Activated T-cell treated with anti-CD3 and anti-CD28 coated beads, Interleukin-2, amount 50 U/mL, for 4 hours (primary cell): ENCODE measurements at places on chromosomes 7 and 10. TPM values are rescaled to one million over a fixed set of nuclear protein-coding genes. Genes with fewer than 3 reads are reported as not detected.

DNA sequence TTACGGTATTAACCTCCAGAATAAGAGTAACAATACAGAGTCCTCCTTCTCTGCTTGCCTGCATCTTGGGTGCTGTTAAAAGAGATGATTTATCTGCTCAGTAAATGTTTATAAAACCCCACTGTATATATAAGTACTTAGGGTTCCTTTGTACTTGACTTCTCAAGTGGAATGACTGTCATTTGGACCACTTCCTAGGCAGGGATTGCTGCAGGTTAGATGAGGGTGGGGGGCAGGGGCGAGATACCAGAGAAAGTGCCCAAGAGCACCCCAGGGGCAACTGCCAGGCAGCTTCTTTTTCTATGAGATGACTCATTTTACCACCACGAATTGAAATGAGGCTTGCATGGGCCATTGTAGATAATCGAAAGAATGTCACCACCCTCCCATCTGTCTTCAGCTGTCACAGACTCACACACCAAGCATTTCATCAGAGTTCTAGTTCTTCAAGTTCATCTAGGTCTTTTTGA, 421.9 kb upstream of the GALNT17 start:
- no peak for DNase-seq

GRCh38 chr10:4103603-4104002, 318.6 kb upstream of the KLF6 start:
- no peak for DNase-seq

DNA sequence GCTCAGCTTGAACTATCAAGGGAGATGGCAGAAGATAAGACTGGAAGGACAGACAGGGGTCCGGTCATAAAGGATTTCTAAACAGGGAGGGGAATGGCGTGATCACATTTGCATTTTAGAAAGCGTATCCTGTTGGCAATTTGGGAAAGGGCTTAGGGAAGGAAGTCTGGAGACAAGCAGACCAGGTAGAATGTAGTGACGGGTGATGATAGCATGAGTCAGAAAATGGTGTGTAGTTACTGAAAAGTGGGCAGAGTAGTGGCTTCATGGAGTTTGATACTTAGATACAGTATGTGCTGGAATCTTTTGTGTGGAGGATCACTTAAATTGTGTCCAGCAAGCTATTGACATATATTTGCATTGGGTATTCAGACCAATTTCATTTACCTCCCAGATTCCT, 61.2 kb downstream of the LRGUK start:
- no peak for DNase-seq

- DNase-seq: no peak
Measured at GRCh38 chr7:7970237-7970530, 1.6 kb downstream of the GLCCI1 start.

DNA sequence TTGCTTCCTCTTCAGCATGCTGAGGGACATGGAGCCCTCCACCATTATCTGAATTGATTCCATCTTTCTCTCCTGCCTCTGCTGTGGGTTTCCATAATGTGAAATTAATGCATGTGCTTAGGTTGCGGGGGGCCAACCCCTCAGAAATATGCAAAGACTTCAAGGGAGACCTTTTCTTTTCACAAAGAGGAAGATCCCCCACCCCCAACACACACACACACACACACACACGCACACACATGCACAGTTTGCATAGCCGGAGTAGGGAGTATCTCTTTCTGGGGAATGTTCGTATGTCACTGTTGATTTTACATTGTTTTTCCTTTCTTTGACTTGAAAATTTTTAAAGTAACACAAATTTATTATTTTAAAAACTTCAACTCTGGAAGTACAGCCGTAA, 193.5 kb downstream of the MGMT start:
- DNase-seq: no peak

DNA sequence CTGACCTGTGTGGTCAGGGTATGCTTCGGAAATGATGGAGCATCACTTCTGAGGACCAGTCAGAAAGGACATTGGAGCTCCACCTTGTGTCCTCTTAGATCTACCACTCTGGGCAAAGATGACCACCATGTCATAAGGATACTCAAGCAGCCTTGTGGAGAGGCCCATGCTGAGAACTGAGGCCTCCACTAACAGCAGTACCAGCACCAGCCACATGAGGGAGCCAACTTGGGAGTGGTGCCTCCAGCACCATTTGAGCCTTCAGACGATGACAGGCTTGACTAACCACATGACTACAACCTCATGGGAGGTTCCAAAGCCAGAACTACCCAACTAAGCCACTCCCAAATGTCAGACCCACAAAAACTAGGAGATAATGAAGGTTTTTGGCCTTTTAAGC, 116.0 kb downstream of the NPTX2 start:
- DNase-seq: no peak

Gene ZFYVE27
- total RNA-seq: 27.1 TPM

Gene MRLN
- not detected for total RNA-seq
